Activated CD4-positive, alpha-beta T cell treated with anti-CD3 and anti-CD28 coated beads, Interleukin-2, amount 10 ng/mL, durations not matched to agents 7 days and 5 days (primary cell): ENCODE measurements at places on chromosomes 16 and 17.

DNA sequence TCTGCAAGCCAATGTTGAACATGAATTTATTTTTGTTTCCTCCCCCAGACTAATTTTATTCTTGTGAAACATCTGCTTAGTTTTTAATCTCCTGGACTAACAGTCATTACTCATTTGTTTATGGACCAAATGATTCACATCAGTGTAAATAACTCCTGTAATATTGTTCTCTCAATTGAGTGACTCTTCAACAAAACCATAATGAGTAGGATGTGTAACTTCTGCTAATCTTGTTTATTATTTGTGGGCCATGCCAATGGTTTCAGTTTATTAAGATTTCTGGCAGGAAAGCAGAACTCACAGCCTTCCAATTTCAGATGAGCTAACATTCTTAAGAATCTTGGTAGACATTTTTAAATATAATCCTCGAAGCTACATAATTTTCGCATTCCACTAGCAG is 1216.3 kb upstream of the GOT2 start:
- no peak for DNase-seq

GRCh38 chr16:1492923-1493745 is at the start of gene TELO2:
TSS of gene TELO2 (plus strand) at chr16:1493360. CDS start at chr16:1494282, 922 bp downstream.
- DNase-seq = peak; percentile 87

DNA sequence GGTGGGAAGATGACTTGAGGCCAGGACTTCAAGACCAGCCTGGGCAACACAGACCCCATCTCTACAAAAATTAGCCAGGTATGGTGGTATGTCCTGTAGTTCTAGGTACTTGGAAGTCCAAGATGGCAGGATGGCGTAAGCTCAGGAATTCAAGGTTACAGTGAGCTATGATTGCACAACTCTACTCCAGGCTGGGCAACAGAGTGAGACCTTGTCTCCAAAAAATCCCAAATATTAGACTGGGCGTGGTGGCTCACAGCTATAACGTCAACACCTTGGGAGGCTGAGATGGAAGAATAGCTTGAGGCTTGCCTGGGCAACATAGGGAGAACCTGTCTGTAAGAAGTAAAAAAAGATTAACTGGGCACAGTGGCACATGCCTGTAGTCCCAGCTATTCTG is 30.8 kb downstream of the SUZ12 start:
- no peak for DNase-seq

DNA sequence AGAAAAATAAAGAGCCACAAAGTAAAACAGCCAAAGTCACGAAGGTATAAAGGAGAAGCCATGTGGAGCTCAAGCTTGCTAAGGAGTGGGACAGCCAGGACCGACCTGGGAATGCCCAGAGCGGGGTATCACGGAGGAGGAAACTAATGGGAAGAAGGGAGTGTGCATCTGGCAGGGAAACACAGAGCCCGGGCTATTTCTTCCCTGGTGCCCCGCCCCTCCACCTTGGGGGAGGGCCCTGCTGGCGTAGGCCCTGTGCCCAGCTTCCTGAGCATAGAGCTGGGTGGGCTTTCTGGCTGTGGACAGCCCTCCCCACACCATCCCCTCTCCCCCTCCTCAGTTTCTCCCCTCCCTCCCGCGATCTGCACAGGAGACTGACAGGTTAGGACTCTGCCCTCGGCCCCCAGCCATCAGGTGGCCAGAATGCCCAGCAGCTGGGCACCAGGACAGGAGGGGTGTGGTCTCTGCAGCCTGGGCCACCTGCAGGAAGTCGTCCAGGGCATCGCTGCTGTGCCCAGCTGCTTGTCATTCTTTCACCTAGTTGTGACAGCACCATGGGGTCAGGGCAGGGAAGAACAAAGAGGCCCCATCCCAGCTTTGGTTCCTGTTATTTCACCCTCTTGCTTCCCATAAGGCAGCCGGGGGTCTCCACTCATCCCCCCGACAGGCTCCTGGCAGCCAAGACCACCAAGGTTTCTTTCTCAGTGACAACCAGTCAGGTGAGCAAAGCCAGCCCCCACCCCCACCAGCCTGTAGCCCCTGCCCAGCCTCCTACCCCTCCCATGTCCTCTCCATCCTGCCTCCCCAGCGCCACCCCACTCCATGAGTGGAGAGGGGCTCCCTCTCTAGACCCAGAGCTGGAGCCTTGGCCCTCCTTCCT is 7.1 kb upstream of the DCAF7 start:
- no peak for DNase-seq

DNA sequence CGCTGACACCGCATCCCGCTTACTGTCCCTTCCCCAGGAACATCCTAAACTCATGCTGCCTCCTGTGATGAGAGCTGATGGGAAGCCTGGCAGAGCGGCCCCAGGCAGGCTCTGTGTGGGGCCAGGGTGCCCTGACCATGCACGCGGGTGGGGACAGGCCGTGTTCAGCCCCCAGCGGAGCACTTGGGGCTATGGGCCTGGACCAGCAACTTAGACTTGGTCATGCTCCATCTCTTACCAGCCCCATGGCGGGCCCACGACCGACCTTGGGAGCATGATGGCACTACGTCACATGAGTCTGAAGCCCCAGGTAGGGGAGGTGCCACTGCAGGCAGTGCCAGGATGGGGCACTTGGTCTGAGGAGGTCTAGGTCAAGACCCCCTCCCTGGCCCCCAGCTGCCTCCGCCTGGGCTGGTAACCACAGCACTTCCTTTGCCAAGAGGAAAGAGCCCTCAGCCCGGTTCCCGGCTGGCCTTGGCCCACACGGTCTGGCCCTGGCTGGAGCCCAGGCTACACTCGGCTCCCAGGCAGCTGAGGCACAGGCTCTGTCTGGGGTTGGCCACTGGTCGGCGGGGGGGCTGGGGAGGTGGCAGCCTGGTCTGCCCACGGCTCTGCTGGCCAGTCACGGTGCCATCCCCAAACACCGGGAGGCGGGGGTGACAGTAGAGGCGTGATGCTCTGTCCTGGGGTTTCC is 25.7 kb downstream of the BAHCC1 start:
- DNase-seq = no peak

GRCh38 chr17:40909351-40909750 is 24.3 kb upstream of the KRT20 start:
- DNase-seq = peak; percentile 63

GRCh38 chr16:27636453-27637240 is 86.7 kb downstream of the KATNIP start:
- no peak for DNase-seq

DNA sequence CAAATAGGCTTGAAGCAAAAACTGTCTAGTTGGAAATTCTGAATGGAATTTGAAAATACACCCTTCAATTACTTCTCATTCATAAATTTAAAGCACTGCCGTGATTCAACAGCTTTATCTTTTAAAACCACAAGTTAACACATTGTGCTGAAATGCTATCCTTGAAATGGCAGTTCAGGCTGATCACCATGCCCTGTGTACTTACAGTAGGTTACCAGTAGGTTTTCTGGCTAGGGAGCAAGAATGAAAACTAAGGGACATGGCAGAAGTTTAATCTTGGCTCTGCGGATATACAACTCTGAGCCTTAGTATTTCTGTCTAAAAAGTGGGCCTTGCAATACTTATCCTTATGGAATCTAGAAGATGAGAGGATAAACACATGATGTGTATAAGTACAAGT is 28.0 kb downstream of the NXPH3 start:
- no peak for DNase-seq

GRCh38 chr16:83806036-83806435 is 1.7 kb upstream of the HSBP1 start:
- DNase-seq = no peak

- DNase-seq = no peak
These were observed 24.5 kb downstream of the NLRC5 start for GRCh38 chr16:57013902-57014301.
